ENCODE measurements at places on chromosomes 7 and 10.

GRCh38 chr7:130380861-130381455, 664 bp downstream of the CPA1 start:
- no peak for DNase-seq

DNA sequence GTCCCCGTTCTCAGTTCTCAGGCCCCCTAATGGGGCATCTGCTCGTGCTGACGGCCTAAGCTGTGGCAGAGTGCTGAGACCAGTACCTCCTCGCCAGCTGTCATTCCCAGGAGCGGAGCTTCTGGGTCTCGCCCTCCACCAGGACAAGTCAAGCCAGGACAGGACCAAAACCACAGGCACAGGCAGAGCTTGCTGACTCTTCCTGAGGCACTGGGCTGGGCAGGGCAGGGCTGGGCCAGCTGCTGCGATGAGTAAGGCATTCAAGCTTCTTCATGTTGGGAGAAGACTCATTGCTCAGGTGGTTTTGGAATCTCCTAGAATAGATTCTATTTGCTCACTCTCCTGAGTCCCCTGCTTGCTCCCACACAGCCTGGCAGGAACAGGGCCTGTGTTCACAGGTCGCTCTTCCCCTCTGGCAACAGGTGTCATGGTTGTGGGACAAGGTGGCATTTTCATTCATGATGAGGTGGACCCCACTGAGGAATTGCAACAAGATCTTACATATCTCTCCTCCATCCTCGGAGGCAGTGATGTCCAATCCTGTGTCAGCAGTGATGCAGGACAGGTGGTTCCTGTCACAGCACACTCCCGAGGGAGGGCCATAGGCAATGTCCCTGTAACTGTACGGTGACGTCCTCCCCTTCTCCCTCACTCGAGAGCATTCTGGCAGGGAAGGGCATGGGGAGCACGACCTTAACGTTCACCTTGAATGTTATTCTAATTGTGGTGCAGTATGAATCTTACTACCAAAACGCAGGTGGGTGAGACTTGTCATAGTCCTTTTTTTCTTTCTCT, 17.0 kb upstream of the SH3PXD2A start:
- no peak for DNase-seq

DNA sequence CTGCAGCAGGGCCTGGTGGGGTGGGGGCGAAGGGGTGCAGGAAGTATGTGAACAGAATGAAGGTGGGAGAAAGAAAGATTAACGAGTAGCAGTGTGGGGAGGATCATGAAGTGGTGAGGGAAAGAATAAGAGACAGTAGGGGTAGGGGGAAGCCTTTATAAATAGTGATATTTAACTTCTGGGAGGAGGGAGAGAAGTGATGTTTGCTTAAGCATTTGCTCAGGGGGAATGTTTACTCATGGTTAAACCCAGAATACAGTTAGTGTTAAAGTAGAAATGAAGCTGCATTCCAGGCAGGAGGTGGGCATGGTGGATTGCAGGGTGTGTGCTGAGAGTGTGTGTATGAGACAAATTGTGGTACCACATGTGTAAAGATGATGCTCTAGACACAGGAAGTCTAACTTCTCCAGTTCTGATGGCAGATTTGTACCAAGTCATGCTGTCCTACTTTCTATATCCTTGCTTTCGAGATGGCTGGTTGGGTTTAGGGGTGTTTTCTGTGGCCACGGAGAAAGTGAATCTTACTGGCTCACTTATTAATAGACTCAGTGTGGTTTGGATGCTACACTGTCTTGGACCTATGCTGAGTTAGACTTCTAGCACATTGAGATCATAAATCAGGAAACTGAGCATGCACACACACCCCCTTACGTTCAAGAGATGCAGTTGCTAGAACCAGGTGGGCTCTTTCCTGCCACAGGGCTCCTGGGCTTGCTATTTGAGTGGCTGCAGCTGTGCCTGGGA, 10.6 kb upstream of the DNMBP start:
- DNase-seq = no peak

- DNase-seq = no peak
Measured at GRCh38 chr10:26335574-26336093, 102.5 kb upstream of the APBB1IP start.

GRCh38 chr10:114561008-114561523, 97.0 kb downstream of the ABLIM1 start:
- no peak for DNase-seq

DNA sequence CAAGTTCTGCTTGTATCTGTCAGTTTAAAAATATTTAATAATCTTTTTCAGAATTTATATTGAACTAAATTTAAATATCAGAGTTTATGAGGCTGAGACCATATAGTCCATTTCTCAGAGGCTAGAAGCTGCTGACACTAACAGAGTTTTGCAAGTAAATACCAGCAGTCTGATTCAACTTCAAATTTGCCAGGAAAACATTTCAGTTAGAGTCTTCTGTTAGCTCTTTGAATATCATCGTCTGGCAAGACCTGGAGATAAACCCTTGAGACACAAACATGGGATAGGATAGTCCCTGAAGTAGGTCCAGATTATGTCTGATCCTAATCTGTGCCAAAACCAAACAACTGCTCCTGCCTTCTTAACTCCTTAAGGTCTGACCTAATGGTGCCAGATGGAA, 472.8 kb upstream of the STEAP1 start:
- DNase-seq = no peak

DNA sequence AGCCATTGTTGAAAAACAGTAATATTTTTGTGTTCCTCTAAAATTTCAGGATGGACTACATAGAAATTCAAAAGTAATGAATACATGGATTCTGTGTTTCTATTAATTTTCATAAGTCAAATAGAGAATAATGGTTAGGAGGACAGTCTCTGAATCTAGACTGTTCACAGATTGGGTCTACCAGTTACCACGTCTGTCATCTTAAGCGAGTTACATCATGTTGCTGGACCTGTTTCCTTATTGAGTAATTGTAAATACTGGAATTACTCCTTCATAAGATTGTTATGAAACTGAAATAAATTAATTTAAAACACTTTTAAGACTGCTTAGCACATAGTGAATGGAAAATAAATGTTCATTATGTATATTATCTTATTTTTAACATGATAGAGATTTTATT, 172.3 kb downstream of the KCND2 start:
- DNase-seq = no peak

DNA sequence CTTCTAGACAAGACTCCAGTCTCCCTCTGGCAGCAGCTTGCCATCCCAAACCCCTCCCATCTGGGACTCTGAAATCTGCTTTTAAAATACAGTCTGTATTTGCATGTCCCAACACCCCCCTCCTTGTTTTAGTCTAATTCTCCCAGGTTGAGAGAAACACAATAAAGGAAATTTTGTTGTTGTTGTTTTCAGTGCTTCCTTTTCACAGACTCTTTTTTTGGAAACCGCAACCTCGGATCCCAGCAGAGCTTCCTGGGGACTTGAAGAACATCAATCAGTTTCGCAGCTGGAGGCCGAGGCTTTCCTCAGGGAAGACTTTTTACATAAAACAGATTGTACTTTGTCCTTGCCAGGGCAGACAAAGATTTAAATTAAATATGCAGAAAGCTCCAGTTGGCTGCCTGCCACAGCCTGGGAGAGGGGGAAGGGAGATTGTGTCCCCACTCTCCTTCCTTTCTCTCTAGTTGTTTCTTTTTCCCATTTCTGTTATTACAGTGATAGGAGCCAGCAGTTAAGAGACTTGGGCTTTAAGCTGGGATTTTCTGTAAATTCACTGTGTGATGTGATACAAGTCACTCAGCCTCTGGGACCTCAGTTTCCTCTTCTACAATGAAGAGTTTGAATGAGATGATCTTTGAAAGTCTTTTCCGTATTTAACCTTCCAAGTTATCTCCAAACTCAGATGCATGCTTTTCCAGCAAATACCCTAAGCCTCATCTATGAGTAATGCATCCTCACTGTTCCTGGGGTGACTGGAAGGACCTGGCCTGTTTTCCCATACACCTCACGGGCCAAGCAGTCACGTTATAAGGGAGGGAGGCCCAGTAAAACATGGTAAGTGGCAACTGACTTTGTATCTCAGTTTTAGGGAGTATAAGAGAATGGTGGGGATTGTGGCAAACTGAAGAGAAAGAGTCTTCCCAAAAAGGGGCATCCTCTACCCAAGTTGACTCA, 192.3 kb downstream of the REEP3 start:
- DNase-seq = no peak

- no peak for DNase-seq
Measured at GRCh38 chr7:113122744-113123143, 4.4 kb upstream of the SMIM30 start.

GRCh38 chr10:16565604-16566003, 43.9 kb upstream of the C1QL3 start:
- DNase-seq = no peak

- no peak for DNase-seq
Measured at GRCh38 chr10:110680273-110681020, 36.3 kb downstream of the RBM20 start.

GRCh38 chr7:130838738-130839137, 104.7 kb upstream of the KLF14 start:
- DNase-seq = no peak

GRCh38 chr7:5215313-5215712, 25.3 kb downstream of the WIPI2 start:
- no peak for DNase-seq

DNA sequence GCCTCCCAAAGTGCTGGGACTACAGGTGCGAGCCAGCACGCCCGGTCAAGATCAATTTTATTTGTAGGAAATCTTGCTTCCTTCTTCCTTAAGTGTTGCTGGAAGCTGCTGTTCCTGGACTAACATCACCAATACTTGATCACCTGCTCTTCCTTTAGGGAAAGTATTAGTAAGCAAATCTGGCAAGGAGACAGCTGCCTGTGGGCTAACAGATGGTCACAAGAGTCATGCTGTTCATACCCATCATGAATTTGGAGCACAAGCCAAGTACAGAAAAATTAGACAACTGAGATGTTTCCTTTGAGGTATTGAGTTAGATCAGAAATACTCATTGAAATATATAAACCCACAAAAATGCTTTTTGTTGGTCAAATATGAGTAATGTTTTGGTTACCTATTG, 27.9 kb downstream of the BAIAP2L1 start:
- no peak for DNase-seq

All from cortex of kidney (tissue), 1 donor.